ENCODE measurements at places on chromosomes 16 and 17.

DNA sequence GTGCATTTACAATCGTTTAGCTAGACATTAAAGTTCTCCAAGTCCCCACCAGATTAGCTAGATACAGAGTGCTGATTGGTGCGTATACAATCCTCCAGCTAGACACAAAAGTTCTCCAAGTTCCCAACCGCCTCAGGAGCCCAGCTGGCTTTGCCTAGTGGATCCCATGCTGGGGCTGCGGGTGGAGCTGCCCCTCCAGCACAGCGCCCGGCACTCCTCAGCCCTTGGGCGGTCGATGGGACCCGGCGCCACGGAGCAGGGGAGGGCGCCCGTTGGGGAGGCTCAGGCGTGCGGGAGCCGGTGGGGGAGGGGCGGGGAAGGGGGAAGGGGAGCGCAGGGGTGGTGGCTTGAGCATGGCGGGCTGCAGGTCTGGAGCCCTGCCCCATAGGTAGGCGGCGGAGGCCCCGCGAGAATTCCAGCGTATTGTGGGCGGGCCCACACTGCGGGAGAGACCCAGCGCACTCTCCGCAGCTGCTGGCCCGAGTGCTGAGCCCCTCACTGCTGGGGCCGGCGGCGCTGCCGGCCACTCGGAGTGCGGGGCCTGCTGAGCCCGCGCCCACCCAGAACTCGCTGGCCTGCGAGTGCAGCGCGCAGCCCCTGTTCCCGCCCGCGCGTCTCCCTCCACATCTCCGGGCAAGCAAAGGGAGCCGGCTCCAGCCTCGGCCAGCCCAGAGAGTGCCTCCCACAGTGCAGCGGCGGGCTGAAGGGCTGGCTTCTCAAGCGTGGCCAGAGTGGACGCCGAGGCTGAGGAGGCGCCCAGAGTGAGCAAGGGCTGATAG, 907.5 kb downstream of the CDH8 start:
- no peak for DNase-seq

DNA sequence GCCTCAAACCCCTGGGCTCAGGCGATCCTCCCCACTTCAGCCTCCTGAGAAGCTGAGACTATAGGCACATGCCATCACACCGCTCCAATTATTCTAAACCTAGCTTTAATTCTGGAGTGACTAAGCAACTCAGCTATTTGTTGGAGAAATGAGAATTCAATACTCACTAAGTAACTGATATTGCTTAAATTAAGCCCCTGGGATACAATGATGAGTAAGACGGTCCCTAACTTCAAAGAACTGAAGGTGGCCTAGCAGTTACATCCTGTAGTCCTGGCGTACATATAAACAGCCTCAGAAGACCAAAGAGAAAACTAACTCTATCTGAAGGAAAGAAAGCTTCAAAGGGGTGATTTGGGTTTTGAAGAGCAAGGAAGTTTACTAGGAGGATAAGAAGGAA, 25.0 kb downstream of the XPO6 start:
- DNase-seq: no peak

DNA sequence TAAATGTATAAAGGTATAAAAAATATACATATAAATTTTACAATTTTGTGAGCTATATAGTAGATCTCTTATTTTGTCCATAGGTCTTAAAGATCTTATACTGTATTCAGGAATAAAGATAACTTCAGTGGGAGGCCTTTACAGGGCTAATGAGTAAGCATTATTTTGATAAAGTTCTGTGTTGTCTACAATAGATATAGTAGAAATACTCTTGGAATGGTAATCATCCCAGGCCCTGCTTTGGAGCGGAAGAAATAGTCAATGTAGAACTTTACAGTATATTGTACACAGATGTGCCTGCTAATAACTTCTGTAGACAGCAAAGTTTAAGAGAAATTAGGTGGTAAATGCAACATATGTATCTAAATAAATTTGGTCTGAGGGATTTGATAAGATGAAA, 42.6 kb downstream of the TENT4B start:
- no peak for DNase-seq

- no peak for DNase-seq
Measured at GRCh38 chr16:12300945-12301500, 324.5 kb downstream of the SNX29 start.

- no peak for DNase-seq
Measured at GRCh38 chr16:11561454-11561805, 25.3 kb downstream of the LITAF start.

- no peak for DNase-seq
Measured at GRCh38 chr16:456891-457483, 31.5 kb downstream of the RAB11FIP3 start.

- DNase-seq: no peak
Measured at GRCh38 chr17:80018917-80019651, 16.6 kb downstream of the TBC1D16 start.

GRCh38 chr17:7538891-7539545, 9.8 kb upstream of the TNFSF12 start:
- DNase-seq: no peak

- peak; percentile 73 for DNase-seq
Measured at GRCh38 chr17:8409966-8410882, 12.6 kb upstream of the RNF222 start.

DNA sequence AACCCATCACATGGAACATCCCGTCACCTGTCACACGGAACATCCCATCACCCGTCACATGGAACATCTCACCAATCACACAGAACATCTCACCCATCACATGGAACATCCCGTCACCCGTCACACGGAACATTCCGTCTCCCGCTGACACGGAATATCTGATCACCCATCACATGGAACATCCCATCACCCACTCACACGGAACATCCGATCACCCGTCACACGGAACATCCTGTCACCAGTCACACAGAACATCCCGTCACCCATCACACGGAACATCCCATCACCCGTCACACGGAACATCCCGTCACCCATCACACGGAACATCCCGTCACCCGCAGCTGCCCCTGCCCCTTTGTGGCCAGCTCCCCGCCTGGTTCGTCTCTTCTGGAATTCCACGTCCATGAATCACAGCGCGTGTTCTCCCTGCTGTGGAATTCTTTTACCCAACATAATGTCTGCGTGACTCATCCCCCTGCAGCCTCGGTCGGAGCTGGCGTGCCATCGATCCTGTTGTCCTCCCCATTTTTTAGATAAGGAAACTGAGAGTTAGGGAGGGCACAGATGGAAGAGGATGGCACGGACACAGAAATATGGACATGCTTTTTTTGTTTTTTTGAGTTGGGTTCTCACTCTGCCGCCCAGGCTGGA, 5.6 kb downstream of the CPNE7 start:
- DNase-seq: no peak

DNA sequence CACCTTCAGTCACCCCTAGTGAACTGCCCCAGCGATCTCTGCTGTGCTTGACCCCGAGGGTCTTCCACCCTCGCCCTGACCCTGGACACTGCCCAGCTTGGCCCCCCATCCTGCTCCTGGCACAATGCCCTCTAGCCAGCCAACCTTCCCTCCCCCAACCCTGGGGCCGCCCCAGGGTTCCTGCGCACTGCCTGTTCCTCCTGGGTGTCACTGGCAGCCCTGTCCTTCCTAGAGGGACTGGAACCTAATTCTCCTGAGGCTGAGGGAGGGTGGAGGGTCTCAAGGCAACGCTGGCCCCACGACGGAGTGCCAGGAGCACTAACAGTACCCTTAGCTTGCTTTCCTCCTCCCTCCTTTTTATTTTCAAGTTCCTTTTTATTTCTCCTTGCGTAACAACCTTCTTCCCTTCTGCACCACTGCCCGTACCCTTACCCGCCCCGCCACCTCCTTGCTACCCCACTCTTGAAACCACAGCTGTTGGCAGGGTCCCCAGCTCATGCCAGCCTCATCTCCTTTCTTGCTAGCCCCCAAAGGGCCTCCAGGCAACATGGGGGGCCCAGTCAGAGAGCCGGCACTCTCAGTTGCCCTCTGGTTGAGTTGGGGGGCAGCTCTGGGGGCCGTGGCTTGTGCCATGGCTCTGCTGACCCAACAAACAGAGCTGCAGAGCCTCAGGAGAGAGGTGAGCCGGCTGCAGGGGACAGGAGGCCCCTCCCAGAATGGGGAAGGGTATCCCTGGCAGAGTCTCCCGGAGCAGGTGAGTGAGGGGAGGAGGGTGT, at the start of gene TNFSF13:
TSS of gene TNFSF13 (plus strand) at position 207 of the 776 bp plus-strand sequence. CDS start at position 497, 290 bp downstream.
- DNase-seq: no peak

- no peak for DNase-seq
Measured at GRCh38 chr17:8791910-8792270, 7.3 kb downstream of the MFSD6L start.

DNA sequence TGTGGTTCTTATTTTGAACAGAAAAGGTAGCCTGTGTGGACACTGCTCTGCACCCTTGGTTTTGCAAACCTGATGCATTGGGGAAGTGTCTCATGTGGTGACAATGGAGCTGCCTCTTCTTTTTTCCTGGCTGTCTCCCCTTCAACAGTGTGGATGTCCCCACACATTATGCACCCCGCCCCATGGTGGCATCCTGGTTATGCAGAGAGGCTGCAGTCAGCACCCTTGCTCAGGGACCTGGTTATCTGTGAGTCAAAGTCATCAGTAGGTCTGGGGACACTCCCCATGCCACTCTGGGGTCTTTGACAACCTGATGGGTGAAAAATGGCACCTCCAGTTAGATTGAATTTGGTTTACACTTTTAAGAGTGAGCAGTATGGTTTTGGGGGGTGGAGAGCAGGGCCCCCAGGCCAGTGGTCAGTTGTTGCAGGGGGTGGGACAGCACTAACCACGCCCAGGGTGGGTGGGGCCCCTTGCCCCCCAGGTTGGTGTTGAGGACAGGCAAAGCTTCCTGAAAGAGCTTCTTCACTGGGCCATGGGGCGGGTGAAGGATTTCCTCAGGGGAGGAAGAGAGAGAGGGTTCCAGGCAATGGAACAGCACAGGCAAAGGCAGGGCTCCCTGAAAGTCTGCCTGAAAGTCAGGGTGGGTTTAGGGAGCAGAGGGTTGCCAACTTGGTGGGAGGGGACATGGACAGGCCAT, 24.6 kb upstream of the KCNJ12 start:
- no peak for DNase-seq

DNA sequence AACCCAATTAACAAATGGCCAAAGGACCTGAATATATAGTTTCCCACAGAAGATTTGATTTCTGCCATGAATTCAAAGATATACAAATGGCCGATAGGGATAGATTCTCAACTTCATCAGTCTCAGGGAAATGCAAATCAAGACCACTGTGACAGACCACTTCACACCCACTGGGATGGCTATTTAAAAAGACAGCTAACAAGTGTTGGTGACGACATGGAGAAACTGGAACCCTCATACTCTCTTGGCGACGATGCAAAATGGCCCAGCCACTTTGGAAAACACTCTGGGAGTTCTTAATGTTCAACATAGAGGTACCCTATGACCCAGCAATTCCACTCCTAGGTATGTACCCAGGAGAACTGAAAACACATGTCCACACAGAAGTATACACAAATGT, 17.4 kb upstream of the KREMEN2 start:
- DNase-seq: no peak

DNA sequence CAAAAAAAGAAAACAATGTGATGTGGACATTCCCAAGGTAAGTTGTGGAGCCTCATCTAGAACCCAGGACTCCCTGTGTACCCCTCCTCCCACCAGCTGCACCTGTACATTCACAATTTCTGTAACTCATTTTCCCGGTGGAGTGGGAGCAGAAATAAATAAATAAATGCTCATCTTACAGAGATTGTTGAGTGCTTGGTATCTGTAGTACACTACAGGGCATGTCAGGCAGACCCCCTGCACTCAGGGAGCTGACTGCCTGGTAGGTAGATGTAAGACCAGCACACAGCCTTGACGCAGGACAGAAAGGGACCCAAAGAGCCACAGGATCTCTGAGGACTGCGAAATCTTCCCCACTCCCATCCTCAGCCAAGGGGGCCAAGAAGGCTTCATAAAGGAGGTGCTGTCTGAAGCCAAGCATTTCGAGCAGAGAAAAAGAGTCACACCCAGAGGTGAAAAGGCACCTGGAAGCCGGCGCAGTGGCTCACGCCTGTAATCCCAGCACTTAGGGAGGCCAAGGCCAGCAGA, 6.5 kb downstream of the EIF1 start:
- no peak for DNase-seq

DNA sequence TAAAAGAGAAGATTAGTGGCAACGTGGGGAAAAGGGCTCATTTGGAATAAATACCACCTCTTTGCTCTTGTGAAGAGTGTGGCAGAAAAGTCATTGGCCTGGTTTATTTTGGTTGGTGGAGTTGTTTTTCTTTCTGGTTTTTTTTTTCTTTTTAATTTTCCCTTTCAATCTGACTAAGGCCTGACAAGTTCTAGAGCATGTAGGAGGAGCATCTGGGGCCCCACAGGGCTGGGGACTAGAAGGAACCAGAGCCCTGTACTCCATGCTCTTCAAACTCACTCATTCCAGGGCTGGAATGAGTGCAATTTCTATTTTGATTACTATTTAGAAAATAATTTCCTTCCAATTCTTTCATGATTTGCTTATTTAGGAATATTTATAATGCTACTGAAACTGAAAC, 13.3 kb downstream of the IRX5 start:
- DNase-seq: no peak

DNA sequence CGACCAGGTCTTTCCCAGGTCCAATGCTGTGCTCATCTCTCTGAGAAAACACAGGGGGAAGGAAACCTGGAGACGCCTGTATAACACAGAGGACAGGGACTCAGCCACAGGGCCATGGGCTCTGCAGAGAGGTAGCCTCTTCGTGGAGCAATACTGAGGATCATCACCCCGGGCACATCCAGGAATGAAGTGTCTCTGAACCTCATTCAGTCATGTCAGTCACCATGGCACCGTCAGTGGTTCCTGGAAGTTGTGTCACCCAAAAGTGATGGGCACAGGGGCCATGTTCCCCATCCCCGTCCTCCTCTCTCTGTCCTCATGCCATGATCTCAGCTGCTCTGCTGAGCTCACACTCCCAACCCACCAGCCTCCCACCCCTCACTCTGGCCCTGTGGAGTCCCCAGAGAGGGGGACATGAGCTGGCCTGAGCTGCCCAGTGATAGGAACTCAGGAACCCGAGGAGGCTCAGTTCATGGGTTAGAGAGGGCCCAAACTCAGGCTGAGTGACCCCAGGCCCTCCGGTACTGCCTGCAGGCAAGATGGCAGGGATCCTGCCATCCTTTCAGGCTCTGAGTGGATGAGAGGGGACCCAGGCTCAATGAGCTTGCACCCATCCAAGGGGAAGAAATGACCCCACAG, 53.4 kb downstream of the PITPNM3 start:
- no peak for DNase-seq

DNA sequence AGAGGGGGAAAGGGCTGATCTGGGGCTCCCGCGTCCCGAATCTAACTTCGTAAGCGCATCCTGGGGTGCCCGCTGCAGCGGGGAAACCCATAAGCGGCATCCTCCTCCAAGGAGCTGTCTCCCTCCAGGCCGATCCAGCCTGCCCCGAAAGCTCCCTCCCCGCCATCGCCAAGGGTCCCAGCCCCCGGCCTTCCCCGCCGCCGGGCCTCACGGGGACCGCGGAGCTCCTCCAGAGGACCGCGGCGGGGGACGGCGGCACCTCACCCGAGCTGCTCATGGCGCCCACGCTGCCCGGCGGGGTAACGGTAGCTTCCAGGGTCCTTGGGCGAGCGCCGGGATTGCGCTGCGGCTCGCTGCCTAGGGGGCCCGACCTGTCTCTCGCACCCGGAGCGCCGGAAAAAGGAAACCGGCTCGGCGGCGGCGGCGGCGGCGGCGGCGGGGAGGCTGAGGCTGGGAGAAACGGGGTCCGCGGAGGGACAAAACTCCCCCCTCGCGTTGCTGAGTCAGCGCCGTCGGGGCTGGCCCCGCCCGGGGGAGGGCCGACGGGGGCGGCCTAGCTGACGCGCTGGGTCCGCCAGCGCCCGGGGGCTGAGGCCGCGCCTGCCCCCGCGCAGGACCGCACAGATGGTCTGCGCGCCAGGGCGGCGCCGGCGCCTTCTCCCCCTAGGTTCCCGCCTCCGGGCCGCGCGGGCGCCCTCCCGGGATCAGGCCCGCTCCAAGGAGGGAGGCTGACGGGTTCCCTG, at the start of gene BLMH:
TSS of gene BLMH (minus strand) at position 402 of the 743 bp plus-strand sequence. CDS start at position 277, 125 bp downstream.
- peak; percentile 69 for DNase-seq

All from T follicular helper cell (primary cell).